ENCODE measurements at places on chromosomes 13 and 19.

GRCh38 chr13:26257049-26257448 lies 3.1 kb downstream of the CDK8 start:
- no peak for DNase-seq

GRCh38 chr13:100178309-100178708 lies 89.4 kb downstream of the PCCA start:
- no peak for DNase-seq

DNA sequence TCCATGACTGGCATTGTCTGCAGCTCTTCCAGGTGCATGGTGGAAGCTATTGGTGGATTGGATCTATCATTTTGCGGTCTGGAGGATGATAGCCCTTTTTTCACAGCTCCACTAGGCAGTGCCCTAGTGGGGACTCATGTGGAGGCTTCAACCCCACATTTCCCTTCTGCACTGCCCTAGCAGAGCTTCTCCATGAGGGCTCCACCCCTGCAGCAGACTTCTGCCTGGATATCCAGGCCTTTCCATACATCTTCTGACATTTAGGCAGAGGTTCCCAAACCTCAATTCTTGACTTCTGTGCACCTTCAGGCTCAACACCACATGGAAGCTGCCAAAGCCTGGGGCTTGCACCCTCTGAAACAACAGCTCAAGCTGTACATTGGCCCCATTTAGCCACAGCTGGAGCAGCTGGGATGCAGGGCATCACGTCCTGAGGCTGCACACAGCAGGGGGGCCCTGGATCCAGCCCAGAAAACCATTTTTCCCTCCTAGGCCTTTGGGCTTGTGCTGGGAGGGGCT lies 800.2 kb upstream of the MIR17HG start:
- DNase-seq, result no peak

GRCh38 chr19:3469638-3470499 lies 10.5 kb downstream of the SMIM24 start:
- DNase-seq, result no peak

DNA sequence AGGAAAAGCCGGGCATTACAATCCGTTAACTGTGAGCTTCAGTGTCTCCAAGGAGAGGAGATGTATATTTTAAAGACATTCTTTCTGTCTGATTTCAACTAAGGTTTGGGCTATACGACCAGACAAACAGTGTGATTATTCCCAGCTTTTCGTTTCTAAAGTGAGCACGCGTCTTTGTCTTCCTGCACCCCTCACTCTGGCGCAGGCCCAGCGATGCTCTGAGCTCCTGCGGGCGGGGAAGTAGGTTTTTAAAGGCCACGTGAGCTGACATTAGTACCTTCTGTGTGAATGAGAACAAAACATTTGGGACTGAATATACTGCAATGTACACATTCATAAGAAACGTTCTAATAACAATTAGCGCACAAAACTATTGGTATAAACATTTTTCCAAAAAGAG lies 15.3 kb upstream of the RANBP3 start:
- no peak for DNase-seq

DNA sequence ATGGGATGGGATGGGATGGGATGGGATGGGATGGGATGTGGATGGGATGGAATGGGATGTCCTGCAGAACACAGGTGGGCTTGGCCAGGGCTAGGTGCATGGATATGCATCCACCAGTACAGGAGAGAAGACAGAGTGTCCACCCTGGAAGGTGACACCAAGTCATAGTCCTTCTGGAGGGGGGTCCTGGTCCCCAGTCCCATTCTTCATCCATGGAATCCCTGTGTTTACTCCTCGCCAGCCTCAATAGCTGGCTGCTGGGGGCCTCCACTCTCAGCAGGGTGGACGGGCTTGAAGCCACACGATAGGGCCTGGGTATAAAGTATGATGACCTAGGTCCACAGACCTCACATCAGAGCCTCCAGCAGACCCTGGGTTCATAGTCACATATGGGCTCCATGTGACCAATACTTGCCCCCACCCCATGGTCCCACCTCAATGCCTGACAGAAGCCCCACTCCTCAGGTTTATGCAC lies 40.1 kb downstream of the RFX2 start:
- no peak for DNase-seq

DNA sequence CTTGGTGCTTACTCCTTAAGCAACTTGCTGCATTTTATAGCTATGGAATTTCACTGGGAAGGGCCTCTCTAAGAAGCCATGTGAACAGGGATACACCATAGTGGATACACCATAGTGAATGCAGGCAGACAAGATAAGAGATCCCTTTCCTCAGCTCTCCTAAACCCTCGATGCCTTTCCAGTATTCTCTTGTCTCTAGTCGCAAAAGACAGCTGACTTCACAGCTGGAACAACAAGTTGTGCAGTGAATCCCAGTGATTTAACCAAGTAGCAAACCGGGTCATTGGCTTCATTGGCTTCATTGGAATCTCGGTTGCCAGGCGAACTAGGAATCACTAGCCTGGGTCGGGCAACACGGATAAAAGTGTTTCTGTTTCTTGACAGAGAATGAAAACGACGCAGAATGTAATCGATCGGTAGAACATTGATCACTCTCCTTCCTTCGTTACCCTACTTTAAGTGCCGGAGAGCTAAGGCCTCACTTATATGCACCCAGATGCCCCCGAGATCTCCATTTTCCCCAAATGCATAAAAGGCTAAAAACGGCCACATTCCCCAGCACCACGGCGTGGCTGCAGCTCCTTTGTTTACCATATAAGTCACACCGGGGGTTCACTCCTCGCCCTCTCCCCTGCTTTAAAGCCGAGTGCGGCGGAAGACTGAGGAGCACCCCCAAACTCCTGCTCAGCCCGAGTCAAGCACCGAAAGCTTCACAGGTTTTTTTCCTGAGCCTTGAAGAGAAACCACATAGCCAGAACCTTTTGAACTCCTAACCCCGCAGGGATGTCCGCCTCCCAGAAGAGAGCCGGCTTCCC lies 674 bp downstream of the TRPC4 start:
- no peak for DNase-seq

GRCh38 chr19:4063369-4064148 lies 3.1 kb downstream of the ZBTB7A start:
- no peak for DNase-seq

Data from NCI-H1930 (cell line).